ENCODE measurements at places on chromosomes 11 and 22.

GRCh38 chr11:1844221-1845094, 5.7 kb downstream of the TNNI2 start:
- DNase-seq, result no peak

GRCh38 chr11:74866557-74866956, 82.3 kb downstream of the XRRA1 start:
- no peak for DNase-seq

- DNase-seq, result no peak
Observed at GRCh38 chr11:64227405-64227956, 1.4 kb downstream of the NUDT22 start.

DNA sequence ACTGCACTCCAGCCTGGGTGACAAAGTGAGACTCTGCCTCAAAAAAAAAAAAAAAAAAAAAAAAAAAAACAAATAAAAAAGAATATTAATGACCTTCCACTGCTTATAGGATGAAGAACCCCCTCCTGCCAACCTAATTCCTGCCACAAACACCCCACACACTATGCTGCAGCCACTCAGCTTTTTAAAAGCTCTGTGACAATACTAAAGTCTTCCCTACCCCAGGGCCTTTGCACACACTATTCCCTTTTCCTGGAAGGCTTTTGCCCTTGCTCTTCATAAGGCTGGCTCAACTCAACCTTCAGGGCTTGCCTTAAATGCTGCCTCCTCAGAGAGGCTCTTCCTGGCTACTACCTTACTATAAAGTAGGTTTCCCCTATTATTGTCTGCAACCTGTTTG, 10.8 kb upstream of the KCNJ11 start:
- DNase-seq, result no peak

All from memory B cell (primary cell).